ENCODE measurements at places on chromosomes 7 and 10.

DNA sequence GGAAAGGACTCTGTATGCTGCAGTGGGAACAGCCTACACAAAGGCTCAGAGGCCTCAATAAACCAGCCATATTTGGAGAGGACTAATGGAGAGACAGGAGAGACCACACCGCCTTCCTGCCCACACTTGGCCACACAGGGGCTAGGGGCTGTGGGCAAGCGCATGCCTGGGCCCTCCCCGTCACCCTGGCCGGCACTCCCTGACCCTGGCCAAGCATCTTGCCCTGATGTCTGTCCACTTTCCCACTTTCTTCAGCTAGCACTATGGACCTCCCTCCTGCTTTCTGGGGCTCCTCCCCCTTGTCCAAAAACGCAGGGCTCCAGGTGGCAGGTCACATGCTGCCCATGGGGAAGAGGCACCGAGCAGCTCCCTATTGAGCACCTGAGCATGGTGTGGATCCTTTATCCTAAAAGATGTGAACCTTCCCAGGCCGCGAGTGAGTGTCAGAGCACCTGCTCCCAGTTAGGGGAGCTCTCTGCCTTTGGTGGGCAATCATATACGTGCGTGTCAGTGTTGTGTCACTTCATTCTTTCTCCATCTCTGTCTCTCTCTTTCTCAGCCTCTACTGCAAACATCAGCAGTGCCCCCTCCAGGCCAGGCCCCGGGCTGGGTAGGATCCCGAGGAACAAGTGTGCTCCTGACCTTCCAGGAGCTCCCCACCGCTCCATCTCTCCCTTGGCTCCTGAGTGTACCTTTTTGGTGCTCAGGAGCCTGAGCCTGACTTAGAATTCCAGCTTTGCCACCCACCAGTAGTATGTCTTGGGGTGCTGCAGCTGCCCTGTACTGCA lies 74.0 kb downstream of the ZMIZ1 start:
- no peak for DNase-seq

GRCh38 chr10:125035588-125036295 lies 93.8 kb downstream of the ZRANB1 start:
- no peak for DNase-seq

- peak; percentile 62 for DNase-seq
These were observed 25.6 kb upstream of the CRTAC1 start for GRCh38 chr10:98055841-98056516.

DNA sequence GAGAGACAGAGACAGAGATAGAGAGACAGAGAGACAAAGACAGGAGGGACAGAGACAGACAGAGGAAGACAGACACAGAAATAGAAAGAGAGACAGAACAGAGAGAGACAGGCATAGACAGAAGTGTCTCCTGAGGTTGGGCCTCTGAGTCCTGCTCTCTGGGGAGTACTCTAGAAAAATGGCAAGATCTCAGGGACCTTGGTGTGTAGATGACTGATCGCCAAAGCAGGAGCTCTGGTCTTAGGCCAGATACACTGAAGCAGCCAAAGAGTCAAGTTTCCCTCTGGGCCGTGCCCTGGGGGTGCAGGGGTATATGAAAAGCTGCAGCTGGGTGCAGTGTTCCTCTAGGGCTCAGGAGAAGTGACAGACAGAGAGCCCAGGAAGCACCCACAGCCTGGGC lies 176.6 kb upstream of the TNS3 start:
- no peak for DNase-seq

DNA sequence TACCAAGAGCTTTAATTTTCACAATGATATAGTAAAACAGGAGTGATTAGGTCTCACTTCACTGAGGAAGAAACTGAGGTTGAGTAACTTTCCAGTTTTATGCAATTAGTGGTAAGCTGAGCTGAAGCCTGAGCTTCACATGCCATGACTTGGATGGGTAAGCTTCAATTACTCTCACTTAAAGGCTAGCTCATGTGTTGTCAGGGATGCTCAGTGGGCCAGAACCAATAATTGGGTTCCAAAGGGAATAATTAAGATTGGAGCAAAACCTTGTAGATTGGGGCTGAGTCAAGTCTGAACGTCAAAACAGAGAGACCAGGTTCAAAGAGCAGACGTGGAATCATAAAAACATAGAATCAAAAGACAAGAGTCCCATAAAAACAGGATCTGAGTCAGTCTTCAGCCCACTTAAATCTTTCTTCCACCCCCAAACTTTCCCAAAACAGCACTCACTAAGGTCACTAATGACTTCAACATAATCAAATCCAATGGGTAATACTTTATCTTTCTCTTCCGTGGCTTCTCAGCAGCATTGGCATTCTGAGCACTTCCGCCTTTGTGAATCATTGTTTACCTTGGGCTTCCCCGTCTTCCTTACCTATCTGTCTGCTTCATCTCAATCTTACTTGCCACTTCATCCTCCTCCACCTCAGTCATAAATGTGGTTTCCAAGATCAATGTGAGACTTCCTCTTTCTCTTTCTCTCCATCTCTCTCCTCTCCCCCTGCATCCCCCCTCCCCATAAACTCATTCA lies 23.0 kb upstream of the EGFR start:
- DNase-seq: no peak

- no peak for DNase-seq
These were observed 219.0 kb upstream of the MEOX2 start for GRCh38 chr7:15905251-15906040.

DNA sequence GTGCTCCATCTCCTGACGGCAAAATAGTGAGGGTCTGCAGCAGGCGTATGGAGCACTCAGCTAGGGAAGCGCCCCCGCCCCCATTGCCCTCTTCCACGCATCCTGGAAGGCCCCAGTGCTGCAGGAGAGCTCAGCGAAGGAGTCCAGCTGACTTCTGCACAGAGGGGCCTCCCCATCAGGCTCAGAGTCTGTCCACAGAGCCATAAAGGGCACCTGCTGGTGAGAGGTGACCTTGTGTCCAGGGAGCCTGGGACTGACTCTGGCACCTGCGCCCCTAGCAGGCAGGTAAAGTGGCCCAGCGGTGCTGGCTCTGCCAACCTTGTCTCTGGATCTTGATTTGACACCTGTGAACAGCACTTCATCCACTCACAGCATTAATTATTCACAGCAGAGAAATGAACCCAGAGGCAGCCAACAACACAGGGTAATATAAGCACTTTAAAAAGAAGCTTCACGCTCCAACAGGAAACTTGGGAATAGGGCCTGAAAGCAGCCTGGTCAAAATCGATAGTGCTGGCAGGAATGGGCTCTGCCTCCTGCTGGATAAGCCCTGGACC lies 59.6 kb downstream of the VOPP1 start:
- no peak for DNase-seq

- DNase-seq: peak; percentile 24
These were observed at the start of gene GDF10 for GRCh38 chr10:47299611-47300428. Gene GDF10, plus strand, starts transcription at chr10:47300197. Its CDS starts 455 bp downstream, at chr10:47300652.

GRCh38 chr7:149714081-149714909 lies 59.1 kb downstream of the ZNF467 start:
- peak; percentile 94 for DNase-seq

- DNase-seq: peak; percentile 58
These were observed 85.8 kb downstream of the TNS3 start for GRCh38 chr7:47496056-47496665.

DNA sequence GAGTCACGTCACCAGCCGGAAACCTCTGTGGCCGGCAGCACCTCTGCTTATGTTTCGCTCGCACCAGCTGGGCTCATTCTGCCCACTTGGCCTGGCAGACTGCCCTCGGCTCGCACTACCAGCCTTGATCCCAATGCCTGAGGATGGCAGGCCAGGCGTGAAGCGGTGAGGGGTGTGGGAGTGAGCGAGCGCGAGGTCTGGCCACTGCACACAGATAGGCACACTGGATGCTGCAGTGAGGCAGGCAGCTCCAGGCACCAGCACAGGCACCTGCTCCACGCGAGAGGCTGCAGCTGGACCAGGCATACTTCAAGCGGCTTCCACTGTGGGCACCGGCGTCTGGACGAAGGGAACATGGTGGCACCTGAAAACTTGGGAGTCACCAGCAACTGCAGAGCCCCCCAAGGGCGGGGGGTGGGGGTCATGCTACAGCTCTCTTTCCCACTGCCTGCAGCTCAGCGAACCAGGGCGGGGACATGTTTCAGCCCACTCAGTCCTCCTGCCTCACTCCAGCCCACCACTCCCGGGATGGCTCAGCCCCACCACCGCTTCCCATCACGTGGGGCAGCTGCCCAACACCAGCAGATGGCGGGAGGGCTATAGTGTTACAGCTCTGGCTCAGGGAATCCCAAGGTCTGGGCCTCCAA lies 5.4 kb upstream of the DMTF1 start:
- no peak for DNase-seq
